ENCODE measurements at places on chromosomes 6 and 20.
A peak's percentile ranks its signal among the peaks of the same experiment; 100 is the strongest.

DNA sequence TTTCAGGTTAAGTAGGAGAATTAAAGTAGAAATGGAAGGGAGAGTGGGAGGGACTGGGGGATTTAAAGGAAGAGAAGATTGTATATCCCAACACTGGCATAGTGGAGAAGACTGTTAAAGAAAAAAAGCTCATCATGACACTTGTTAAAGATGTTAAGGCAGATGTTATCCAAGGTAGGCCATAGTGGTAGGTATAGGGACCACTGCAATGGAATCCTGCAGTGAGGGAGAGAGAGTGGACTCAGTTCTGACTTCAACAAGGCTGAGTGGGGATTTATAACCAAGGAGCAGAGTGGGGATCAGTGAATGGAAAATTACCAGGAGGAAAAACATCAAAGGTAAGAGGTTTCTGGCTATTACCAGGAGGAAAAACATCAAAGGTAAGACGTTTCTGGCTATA lies 21.1 kb downstream of the SMPDL3A start:
- H3K27me3 ChIP-seq = no peaks in the 10 kb centered on the region
- H3K36me3 ChIP-seq = no peaks in the 10 kb centered on the region
- no peak for DNase-seq
- no peak overlapping the region for H3K27ac ChIP-seq
- no peaks in the 10 kb centered on the region for H3K4me1 ChIP-seq

- H3K36me3 ChIP-seq = no peaks in the 10 kb centered on the region
- H3K27me3 ChIP-seq = no peaks in the 10 kb centered on the region
- no peaks in the 10 kb centered on the region for H3K4me1 ChIP-seq
- no peak for DNase-seq
These were observed 20.4 kb downstream of the VNN1 start for GRCh38 chr6:132693478-132693877.

DNA sequence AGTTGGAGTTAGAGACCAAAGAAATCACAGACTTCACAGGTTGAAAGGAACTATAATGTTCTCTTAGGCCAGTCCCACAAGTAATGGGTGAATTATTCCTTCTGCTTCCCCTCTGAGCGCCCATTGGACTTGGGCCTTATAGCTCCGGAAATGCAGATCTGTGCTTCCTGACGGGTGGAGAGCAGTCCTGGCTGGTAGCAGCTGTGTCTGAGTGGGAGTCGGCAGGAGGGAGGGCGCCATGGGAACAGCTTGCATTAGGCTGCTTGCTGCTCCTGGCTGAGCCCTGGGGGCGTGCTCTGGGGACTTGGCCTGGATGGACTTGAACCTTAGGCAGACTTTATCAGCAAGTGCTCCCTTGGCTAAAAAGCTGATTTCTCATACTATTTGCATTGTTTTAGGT lies 18.4 kb upstream of the NUP153 start:
- no peak overlapping the region for H3K27ac ChIP-seq
- peaks cover 2% of the 10 kb centered on the region for H3K4me1 ChIP-seq
- DNase-seq = peak; percentile 53
- no peaks in the 10 kb centered on the region for H3K36me3 ChIP-seq

GRCh38 chr6:82364087-82365015 lies 734 bp downstream of the TPBG start:
- H3K4me1 ChIP-seq = peaks cover 3% of the 10 kb centered on the region
- H3K4me3 ChIP-seq = peak overlapping the region; percentile 54
- H3K36me3 ChIP-seq = no peaks in the 10 kb centered on the region
- no peaks in the 10 kb centered on the region for H3K27me3 ChIP-seq
- no peak overlapping the region for H3K27ac ChIP-seq

All from ovary (tissue), 10 donors.